ENCODE measurements at places on chromosomes 4 and X.

DNA sequence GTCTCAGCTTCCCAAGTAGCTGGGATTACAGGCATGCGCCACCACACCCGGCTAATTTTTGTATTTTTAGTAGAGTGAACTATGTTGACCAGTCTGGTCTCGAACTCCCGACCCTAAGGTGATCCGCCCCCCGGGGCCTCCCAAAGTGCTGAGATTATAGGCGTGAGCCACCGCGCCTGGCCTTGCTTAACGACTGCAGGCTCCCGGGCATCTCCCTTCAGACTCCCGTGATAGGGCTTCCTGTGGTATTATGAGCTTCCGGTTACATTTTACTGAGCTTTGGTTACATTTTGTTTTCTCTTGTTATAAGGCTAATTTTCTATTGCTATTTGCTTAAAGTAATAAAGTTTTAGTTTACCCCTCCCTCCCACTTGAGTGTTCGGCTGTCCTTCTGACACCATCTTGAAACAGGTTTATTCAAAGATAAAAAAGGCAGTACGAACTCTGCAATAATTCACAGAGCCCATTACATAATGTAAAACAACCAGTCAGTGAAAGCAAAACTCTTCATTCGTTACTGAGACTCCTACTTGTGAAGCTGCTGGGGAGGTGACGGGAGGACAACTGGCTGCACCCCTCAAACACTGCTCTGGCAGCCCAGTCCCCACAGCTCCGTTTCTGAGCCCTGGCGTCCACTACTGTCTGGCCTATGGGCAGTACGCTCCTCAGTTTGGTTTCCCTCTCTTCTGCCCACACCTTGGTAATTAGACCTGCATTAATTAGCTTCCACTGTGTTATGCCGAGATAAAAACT lies 795.7 kb upstream of the SLIT2 start:
- no peak for DNase-seq

- no peak for DNase-seq
Observed at GRCh38 chrX:115679460-115679859, 118.5 kb downstream of the PLS3 start.

DNA sequence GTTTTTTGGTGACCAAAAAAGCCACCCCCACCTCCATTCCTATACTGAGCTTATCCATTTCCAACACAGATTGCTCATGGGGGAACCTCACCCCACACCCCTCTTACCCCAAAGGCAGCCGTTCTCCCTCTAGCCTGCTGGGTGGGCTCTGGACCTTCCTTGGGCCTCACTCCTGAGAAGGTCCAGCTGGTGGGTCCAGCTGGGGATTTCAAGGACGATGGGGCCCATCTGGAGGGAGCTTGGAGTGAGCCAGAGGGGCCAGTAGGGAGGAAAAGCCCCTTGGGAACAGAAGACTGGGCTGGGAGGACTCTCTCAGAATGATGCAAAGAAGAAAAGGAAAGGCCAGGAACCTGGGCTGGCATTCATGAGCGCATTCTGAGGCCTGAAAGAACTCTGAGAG lies 42.0 kb upstream of the PJA1 start:
- DNase-seq: no peak

DNA sequence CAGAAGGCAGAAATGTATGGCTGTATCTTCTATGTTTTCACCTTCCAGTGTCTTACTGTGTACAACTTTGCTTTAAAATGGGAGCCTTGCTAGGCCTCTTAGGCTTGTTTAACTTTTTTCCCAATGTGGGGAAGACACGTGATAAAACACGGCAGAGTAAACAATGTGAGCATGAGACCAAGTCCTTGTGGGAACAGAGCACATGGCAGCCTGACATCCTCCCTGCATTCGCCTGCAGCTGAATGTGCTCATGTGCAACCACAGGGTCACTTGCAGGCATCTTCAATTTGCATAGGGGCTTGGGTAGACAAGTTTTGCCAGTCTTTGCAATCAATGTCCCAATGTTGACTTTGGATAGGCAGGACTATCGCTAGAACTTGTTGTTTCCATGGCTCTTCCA lies 91.8 kb downstream of the CCNG2 start:
- DNase-seq: no peak

GRCh38 chr4:40325406-40326019 lies 9.6 kb upstream of the CHRNA9 start:
- peak; percentile 58 for DNase-seq

- no peak for DNase-seq
Observed at GRCh38 chr4:74479009-74479408, 34.1 kb downstream of the AREG start.

DNA sequence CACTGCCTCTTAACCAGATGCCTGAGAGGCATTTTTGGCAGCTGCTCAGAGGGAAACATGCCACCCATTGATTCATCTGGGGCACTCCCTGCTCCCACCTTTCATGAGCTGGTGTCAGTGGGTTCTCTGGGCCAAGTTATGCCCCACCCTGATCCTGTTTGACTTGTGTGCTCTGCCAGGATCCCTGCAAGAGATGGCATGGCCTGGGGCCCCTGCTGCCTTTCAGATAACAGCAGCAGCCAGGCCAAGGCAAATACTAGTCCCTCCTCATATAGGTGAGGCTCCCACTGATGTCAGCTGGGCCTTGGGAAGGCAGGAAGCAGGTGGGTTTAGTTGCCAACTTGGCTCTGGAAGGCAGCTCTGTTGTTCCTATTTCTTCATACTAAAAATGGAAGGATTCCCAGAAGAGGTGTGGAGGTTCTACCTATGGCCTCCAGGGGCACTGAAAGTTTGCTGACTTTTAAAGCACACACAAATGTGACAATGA lies 192.9 kb upstream of the RBPJ start:
- no peak for DNase-seq

DNA sequence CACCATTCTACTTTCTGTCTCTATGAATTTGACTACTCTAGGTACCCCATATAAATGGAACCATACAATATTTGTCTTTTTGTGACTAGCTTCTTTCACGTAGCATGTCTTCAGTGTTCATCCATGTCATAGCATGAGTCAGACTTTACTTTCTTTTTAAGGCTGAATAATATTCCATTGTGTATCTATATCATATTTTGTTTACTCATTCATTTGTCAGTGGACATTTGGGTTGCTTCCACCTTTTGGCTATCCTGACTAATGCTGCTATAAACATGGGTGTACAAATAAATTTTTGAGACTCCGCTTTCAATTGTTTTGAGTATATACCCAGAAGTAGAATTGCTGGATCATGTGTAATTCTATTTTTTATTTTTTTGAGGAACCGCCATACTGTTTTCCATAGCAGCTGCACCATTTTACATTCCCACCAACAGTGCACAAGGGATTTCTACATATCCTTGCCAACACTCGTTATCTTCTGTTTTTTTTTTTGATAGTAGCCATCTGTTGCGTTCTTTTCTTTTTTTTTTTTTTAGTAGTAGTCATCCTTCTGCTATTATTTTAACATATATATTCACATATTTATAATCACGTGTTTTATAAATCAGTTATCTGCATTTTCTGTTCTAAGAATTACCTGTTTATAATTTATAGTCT lies 158.0 kb upstream of the MED14 start:
- DNase-seq: no peak

- DNase-seq: no peak
Observed at GRCh38 chrX:13702111-13702789, 13.3 kb downstream of the RAB9A start.

GRCh38 chr4:54384563-54384962 lies 155.5 kb downstream of the PDGFRA start:
- DNase-seq: peak; percentile 39

DNA sequence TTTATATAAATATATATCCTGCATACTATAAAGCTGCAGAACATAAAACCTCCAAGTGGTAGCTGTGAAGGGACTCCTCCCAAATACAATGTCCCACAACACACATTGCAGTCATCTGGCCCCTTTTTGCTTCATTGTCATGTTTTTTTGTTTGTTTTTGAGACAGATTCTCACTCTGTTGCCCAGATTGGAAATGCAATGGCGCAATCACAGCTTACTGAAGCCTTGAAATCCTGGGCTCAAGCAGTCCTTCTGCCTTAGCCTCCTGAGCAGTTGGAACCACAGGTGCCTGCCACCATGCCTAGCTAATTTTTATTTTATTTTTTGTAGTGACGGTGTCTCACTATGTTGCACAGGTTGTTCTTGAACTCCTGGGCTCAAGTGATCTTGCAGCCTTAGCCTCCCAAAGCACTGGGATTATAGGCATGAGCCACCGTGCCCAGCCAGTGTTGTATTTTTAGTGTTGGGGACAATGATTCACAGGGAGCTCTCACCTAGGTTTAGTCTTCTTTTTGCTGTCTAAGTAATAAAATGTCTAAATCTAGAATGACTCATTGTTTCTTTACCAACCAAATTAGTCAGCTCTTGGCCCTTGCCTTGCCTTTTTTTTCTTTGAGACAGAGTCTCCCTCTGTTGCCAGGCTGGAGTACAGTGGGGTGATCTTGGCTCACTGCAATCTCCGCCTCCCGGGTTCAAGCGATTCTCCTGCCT lies 24.0 kb upstream of the XIAP start:
- no peak for DNase-seq

DNA sequence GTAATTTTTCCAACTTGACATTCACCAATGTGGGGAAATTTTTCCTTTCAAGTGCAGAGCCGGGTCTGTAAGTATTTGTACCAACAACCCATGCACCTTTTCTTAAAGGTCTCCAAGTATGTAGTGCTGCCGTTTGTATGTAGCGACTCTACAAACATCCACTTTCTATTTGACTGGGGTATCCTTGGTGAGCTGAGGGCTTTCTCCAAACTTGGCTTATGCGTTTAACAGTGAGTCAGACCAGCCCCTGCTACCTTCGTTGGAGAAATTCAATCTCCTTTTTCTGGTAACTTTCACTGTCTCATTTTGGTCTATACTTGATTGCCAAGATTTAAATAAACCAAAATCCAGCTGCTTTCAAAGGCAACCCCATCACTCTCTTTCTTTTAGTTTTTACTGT lies 34.9 kb downstream of the MGST2 start:
- no peak for DNase-seq

DNA sequence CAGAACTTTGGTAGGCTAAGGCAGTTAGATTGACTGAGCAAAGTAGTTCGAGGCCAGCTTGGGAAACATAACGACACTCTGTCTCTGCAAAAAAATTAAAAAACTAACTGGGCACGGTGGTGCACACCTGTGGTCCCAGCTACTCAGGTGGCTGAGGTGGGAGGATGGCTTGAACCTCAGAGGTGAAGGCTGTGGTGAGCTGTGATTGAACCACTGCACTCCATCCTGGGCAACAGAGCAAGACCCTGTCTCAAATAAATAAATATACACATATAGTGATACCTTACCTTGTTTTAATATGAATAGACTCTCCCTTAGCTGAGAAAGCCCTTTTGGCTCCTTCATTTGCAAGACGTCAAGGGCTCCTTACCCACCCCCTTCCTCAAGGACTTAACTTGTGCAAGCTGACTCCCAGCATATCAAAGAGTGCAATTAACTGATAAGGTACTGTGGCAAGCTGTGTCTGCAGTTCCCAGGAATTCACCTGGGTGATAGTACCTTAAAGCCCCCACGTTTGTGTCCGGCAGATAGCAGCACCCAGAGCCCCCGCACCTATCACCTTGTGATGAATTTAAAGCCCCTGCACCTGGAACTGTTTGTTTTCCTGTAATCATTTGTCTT lies 655.6 kb upstream of the GALNTL6 start:
- DNase-seq: no peak

DNA sequence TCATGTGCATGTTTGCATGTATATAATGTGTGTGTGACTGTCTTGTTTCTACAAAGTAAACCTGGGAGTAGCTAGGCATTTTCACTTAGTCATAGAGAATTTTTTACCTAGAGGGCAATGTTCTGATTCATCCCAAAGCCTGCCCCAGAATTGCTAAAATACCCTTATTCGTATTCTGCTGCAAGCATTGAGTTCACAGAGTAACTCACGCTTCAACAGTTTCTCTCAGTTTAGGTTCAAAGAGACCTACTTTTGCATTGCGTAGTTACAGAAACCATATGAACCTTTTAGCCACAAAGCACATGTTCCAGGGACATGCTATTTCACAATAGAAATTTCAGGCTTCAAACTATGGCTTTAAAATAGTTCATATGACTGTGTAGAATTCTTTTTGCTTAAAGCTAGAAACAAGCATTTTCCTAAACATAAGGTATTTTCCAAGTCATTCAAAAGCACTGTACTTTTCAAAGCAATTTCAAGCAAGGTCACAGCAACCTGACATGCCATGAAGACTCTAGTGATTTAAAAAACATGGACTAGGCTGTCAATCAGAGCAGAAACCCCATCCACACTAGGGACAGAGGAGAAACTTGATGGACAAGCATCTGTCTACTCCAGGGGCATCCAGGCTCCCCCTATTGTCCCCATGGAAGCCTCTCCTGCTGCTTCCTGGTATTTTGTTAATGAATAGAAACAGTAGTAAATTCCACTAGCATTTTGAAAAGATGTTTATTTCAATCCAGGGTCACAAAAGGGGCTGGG lies 81.5 kb upstream of the MAPK10 start:
- no peak for DNase-seq

DNA sequence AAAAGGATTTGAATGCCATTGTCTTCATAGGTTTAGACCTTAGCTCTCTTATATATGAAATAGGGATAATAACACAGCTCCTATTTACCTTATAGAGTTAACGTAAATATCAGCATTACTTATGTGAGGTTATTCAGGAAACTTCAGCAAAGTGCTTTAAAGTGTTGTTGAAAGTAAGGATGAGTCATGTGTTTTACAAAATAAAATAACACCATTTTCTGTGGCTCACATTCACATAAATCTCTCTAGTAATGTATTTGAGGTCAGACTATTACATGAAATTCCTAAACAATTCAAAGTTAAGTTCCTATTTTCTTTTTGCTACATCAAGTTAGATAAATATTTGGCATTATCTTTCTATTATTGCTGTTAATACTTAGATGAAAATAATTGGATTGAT lies 2.9 kb downstream of the GNRHR start:
- DNase-seq: no peak

DNA sequence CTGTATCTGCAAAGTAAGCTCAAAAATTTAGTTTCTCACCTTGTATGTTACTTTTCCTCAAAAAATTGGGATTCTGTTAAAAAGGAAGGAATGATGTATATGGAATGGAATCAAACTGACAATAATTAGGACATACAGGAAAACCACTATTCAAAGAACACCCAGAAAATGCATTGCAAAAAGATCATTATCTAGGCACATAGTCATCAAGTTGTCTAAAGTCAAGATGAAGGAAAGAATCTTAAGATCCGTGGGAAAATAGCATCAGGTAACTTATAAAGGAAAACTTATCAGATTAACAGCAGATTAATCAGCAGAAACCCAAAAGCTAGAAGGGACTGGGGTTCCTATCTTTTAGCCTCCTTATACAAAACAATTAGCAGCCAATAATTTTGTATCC lies 23.1 kb upstream of the PLK4 start:
- no peak for DNase-seq

DNA sequence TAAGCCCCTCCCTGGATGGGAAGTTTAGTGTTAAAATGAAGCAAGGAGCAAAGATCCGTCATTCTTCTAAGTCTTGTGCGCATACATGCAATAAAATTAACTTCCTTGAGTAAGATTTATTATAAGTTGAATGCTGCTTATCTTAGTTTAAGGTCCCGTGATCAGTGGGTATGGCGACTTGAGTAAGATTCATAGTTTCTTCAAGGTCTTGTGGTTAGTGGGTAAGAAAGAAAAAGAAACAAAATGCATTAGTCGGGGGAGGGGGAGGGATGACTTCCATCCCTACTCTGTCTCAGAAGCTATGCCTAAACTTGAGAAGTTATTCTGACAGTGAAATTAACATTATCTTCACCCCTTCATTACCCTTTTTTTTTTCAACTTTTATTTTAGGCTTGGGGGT lies 127.3 kb upstream of the MAGEB16 start:
- no peak for DNase-seq
